NCI-H1417 treated with DMSO at 0.1 percent for 48 hours (cell line): ENCODE measurements at places on chromosomes 5 and 9.

DNA sequence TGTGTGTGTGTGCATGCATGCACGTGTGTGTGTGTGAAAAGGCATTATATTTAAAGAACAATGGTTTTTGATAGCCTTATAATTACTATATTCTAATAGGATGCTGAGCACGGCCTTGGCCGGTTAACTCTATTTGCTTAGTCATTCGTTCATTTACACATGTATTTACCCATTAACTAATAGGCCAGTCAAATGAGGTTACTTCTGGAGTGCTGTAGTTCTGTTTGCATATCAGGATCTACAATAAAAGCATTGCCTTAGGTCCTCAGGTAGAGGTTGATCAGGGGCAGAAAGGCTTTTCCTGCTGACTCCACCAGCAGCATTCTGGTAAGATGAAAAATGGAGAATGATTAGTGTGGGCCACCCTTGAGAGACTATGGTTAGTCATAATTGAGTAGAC lies 219.0 kb downstream of the COMMD10 start:
- DNase-seq: peak; percentile 16

GRCh38 chr9:136995772-136996311 lies 526 bp downstream of the CLIC3 start:
- no peak for DNase-seq

GRCh38 chr5:142549834-142550233 lies 136.1 kb downstream of the FGF1 start:
- DNase-seq: no peak

DNA sequence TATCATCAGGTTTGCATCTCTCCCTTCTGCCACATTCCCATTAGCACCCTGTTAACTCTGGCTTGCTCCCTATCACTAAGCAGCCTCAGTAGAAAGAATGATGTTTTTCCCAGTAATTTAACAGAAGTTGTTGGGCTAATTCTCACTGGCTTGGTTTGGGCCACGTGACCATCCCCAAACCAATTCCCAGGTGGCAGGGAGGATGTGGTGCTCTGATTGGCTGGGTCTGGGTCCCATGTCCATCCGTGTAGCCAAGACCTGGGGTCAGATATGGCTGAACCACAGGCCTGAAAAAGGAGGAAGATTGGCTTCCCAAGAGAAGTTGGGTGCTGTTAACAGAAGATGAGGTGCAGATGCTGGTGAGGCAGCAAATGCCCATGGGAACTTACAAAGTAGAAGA lies 122.0 kb downstream of the BOD1 start:
- DNase-seq: no peak

- DNase-seq: no peak
Observed at GRCh38 chr5:97124335-97124734, 18.1 kb downstream of the LIX1 start.

DNA sequence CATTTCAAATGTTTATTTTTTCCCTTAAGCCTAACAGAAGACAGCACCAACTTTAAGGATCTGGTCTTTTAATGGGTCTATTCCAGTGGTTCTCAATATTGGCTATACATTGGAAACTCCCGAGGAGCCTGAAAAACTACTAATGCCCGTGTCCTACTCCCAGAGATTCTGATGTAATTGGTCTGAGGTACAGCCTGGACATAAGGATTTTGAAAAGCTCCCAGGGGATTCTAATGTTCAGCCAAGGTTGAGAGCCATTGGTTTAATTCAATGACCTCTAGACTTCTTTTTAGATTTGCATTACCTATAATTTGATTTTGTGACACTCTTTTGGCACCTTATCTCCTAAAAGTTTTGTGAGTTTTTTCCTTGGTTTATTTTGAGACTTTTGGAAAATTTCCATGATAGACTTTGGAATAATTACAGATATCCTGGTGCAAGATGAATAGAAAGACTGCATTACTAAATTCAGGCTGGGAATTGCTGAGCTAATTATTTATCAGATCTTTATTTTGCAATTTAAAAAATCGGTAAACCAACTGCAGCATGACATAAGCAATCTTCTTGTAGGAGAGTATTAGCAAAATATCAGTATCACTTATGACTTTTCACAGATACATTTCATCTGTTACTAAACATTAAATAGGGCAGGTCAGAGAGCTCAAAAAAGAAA lies 91.5 kb upstream of the ELL2 start:
- no peak for DNase-seq

- no peak for DNase-seq
Observed at GRCh38 chr5:181054871-181055459, 14.9 kb downstream of the BTNL9 start.

GRCh38 chr9:129175825-129176633 lies 2.0 kb downstream of the IER5L start:
- no peak for DNase-seq
